ENCODE measurements at places on chromosomes 6 and 20.

DNA sequence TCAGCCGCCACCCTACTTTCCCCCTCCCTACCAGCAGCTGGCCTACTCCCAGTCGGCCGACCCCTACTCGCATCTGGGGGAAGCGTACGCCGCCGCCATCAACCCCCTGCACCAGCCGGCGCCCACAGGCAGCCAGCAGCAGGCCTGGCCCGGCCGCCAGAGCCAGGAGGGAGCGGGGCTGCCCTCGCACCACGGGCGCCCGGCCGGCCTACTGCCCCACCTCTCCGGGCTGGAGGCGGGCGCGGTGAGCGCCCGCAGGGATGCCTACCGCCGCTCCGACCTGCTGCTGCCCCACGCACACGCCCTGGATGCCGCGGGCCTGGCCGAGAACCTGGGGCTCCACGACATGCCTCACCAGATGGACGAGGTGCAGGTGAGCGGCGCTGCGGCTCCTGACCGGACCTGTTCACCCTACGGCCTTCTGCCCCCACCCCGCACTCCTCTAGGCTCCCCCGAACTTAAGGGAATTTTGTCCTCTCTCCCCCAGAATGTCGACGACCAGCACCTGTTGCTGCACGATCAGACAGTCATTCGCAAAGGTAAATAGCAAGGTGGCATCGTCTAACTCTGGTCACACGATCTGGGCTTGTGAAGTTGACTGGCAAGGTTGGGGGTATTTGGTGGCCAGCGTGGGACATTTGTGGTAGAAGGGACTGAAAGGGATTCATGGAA is 2.3 kb downstream of the TFAP2C start:
- DNase-seq: no peak

- no peak for DNase-seq
Observed at GRCh38 chr6:73710948-73711347, 14.9 kb downstream of the CD109 start.

DNA sequence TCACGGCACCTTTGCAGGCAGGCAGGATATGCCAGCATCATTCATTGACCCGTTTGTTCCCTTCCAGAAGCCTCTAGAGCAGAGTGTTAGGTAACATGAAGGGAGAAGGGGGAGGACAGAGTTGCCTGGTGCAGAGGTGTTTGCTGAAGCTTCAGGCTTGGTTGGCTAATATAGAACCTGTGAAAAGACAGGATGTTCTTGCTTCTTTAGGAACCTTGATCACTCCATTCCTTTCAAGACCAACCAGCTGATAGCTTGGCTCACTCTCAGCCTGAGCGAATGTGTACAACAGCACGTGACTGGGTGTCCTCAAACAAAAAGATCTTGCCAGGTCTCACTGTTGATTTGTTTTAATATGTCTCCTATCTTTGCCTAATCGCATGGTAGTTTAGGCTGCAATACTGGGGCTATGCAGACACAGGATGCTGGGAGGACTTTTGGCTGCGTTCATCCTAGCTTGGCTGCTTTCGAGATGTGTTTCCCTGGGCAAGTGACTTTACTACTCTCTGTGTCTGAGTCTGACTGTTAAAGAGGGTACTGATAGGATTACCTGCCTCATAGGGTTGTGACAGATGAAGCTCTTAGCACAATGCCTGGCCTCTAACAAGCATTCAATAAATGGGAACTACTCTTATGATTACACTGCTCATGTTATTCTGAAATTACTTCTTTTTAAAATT is 16.0 kb downstream of the SHLD1 start:
- DNase-seq: no peak

GRCh38 chr20:62031462-62032092 is 34.1 kb downstream of the TAF4 start:
- no peak for DNase-seq

DNA sequence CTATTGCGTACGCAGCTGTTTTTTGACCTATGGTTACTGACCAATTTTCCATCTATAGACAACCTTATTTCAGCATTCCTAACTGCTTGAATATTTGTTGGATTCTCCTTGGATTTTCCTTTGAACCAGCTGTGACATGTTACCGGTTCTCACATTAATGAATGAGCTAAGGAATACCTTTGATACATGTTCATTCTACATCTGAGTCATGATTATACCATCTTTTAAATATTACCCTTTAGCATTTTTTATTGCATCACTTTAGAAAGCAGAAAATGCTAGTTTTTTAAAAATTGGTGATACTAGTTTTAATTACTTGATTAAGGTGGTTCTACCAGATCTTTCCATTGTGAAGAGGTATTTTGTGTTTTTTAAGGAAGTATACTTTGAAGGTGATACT is 1.9 kb upstream of the IGF2R start:
- DNase-seq: no peak

DNA sequence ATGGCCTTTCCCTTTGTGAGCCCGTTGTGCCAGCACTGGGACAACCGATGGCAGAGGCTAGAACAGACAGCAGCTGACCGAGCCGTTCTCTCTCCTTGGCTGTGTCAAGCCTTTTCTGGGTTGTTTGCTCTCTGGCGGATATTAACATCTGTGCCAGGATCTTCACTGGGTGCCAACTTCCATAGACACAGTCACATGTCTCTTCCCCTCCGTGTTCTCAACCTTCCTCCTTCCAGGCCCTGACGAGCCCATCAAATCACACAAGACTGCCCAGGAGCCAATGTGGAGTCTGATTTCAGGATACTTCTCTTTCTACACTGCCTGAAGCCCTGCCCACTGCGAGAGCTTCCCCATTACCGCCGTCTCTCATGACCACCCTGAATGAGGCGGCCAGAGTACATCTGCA is 111.0 kb upstream of the RALGAPA2 start:
- DNase-seq: no peak

DNA sequence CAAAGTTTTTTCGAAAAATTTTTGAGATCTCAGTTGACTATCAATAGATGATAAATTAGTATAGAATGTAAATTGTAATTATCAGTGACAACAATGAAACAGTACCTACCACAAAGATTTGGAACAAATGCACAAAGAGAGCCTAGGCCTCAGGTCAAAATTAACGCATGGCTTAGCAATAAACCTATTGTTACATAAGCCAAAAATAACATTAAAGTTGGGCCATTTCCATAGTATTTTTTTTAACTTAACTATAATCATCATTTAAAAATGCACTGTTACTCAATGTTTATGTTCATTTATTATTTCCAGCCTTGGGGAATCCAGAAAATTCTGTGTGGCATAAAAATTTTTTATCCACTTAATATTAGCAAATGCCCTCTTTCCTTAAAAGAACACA is 117.0 kb downstream of the EPB41L2 start:
- DNase-seq: no peak

DNA sequence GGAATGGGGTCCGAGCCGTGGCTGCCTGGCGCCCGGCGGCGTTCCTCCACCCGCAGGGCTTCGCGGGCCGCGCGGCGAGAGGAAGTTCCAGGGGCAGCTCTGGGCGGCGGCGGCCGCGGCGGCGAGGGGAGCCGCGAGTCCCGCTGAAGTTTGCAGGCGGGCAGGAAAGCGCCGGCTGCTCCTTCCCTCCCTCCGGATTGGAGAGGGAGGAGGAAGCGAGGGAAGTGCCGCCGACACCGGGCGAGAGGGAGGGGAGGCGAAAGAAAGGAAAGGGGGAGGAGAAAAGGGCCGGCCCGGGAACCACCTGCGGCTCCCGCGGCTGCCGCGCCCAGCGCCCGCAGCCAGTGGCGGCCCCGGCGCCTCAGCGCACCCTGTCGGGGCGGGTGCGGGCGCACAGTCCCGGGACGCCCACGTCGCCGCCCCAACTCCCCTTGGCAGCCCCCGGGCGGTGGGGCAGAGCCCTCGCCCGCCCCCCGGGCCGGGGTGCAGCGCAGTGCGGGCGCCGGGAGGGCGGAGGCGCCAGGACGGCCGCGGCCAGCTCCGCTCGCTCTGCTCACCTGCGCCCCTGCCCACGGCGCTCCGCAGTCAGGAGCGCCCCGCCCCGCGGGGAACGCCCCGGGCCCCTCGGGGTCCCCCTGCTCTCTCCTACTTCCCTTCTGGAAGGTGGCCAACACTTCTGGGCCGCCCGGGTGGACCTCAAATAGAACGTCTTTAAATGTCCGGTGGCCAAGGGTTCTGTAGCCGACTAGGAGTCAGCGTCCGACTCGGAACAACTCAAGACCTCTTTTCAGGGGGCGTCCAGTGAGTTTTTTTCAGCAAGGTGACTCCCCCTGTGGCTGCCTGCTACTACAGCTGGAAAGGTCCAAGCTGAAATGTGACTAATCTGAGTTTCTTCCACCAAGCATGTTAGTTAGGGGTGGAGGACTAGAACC is 80.3 kb upstream of the CCDC28A start:
- peak; percentile 23 for DNase-seq

- peak; percentile 11 for DNase-seq
Observed at GRCh38 chr6:122869437-122870024, 80.5 kb downstream of the SMPDL3A start.
